CD4-positive, alpha-beta T cell treated with Interleukin-6 at 100 ng/mL for 8 hours (primary cell): ENCODE measurements at places on chromosomes 5 and 9.

DNA sequence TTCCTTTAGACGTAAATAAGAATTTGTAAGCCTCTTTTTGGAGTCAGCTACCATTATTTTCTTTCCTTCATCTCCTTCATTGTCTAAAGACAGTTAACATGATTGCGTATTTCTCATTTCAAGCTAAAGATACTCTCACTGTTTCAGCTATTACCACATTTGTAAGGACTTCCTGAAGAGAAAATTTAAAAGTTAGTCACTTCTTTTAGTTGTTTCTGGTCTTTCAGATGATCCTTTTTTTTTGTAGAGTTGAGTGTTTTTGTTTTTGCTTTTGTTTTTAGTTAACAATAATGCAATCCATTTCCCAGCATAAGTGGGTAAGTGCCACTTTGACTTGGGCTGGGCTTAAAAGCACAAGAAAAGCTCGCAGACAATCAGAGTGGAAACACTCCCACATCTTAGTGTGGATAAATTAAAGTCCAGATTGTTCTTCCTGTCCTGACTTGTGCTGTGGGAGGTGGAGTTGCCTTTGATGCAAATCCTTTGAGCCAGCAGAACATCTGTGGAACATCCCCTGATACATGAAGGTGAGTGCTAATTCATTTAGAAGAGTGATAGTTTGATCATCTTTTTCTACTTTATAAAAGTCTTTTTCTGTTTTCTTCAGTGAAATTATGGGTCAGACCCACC, 2.0 kb downstream of the IL31RA start:
- DNase-seq = no peak

DNA sequence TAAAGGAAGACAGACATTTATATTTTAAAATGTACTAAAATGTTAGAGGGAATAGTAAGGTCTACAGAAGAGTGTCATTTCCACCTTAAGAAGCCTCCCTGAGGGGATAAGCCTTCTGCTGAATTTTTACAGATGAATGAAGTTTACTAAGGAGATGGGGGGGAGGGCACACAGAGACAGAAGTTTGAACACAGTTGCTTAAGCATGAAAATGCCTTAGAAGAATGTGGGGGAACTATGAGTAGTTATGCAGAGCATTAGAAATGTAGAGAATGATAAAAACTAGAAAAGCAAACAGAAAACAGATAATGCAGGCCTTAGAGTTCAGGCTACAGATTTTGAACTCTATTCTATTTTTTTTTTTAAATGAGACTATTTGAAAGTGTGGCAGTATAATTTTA, 232.2 kb upstream of the VLDLR start:
- no peak for DNase-seq

DNA sequence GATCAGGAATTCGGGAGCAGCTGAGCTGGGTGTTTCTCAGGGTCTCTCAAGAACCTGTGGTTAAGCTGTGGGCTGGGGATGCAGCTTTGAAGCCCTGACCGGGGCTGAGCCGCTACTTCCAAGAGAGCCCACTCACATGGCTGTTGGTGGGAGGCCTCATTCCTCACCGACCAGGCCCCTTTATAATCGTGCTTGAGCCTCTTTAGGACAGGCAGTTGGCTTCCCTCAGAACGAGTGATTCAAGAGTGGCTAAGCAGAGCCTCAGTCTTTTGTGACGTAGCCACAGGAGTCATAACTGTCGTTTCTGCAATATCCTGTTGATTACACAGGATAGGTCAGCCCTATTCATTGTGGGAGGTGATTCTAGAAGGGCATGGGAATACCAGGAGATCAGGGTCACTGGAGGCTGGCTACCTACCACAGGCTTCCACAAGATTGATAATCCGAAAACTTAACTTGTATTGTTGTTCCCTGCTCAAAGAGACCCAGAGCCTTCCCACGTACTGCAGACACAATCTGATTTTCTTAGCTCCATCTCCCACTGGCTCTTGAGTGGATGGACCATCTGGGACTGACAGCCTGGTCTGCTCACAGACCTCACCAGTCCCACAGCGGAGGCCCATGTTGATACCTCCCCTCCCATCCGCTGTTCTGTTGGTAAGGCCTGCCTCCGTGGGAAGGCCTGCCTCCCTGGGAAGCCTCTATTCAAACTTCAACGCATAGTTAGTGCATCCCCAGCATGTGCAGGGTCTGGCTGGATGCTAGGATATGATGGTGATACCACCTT, 3.0 kb upstream of the ERGIC1 start:
- DNase-seq = no peak

DNA sequence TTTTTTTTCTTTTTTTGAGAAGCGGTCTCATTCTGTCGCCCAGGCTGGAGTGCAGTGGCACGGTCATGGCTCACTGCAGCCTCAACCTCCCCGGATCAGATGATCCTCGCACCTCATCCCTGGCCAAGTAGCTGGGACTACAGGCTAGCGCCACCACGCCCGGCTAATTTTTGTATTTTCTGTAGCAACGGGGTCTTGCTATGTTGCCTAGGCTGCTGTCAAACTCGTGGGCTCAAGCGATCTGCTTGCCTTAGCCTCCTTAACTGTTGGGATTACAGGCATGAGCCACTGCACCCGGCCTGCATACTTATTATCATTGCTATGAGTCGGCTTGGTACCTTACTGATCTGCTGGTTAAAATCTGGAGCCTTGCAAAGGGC, 790 bp upstream of the IARS1 start:
- no peak for DNase-seq

DNA sequence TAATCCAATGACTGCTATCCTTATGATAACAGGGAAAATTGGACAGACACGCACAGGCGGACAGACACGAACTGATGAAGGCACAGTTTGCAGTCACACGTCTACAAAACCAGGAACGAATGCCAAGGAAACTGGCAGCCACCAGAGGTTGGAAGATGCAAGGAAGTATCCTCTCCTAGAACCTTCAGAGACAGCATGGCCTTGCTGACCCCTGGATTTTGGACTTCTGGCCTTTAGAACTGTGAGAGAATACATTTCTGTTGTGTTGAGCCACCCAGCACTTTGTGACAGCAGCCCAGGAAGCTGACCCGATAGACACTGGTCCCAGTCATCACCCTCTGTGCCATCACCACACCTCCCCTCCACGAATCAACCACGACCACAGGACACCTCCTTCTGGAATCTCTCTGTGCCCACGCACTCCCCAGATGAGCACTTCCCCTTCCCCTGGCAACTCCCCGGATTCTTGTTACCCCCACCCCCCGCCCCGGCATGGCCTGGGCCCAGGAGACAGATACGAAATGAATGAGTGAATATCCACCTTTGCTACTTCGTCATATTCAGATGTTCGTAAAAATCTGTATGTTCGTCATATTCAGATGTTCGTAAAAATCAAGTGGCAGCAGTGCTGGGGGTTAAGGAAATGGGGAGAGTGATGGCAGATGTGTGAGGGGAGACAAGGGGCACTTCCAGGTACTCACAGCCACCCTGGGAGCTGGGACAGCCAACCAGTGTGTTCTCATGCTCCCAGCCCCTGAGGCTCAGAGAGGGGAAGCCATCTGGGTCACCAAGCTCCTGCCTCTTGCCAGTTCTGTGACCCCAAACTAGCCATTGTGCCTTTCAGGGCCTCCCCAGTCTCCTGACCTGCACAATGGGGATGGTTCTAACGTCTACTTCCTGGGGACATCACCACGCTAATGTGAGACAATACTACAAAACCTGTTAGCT, 18.5 kb downstream of the GBGT1 start:
- DNase-seq = no peak

DNA sequence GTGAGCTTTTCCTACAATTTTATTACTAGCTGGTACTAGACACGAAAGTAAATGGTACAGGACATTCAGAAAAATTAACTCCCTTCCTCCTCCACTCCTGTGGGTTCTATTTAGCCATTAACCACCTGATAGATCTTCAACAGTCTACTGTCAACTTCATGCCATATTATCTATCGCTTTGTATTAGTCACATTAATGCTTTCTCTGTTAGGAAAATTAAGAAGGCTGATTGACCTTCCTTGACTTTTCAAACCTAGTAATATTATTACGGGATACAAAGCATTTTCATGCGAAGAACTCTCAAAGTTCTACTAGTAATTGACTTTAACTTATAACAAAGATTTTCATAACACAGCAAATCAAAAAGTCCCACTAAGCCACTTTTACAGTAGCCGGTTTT, 1.2 kb downstream of the TEX10 start:
- no peak for DNase-seq
